ENCODE measurements at places on chromosomes 1 and 21.

GRCh38 chr1:203769505-203770343, 4.7 kb downstream of the LAX1 start:
- DNase-seq, result peak; percentile 89

- no peak for DNase-seq
Observed at GRCh38 chr21:44984428-44984791, 44.6 kb downstream of the SLX9 start.

- DNase-seq, result peak; percentile 69
Observed at GRCh38 chr1:3069491-3070308, 697 bp downstream of the PRDM16 start.

DNA sequence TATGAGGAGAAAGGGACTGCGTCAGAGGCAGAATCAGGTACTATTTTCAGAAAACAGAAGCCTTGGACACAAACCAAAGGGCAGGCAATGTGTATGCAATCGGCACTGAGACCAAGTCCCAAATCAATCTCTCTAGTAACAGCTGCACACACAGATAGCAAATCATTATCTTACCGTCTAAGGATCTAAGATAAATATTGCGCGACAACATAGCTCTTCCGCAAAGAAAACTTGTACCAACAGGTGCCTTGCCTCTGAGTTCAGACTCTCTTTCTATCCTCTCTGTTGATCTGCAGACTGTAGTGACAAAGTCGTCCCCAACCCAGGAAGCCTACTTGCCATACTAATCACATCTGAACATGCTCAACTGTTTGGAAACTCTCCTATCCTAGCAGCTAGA, 22.6 kb upstream of the SAMD13 start:
- no peak for DNase-seq

DNA sequence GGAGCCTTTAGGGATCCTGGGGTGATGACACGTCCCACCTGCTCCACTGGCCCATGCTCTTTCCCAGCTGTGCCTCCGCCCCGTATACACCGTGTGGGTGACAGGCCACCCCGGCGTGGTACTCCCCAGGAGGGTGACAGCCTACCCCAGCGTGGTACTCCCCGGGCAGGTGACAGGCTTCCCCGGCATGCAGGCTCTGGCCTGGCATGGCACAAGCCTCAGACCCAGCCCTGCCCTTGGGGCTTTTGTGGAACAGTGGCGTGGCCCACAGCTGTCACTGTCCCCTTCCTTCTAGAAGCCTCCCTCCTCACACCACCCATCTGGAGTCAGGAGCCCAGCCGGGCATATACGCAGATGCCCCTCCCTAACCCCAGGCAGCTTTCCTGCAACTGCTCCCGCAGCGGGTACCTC, 4.7 kb upstream of the PFKL start:
- DNase-seq, result no peak

DNA sequence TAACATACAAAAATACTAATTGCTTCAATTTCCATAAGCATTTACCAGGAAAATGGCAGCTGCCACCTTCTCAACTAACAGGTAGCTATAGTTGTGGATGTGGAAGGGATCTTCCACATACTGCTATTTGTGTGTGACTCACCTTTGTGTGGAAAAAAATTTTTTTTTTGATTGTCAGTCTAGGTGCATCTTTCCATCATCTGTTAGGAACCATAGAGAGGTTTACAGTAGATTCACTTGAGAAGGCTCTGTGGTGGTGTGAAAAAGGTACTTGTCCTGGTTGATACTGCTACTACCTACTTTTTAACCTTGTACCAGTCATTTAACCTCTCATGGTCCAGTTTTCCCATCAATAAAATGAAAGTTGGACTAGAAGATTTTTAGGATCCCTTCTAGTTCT, 12.9 kb downstream of the DDX20 start:
- no peak for DNase-seq

DNA sequence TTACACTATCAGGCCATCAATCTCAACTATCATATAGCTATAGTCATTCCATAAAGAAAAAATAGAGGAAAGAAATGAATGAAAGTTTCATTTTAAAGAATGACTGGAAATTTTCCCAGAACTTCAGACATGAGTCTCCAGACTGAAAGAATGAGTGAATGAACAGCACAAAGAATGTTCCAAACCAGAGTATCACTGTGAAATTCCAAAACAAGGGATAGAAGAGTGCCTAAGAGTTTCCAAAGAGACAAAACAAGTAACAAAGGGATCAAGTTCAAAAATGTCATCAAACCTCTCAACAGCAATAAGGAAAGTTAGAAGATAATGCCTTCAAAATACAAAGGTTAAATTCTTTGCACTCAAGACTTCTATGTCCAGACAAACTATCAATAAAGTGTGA, 114.9 kb downstream of the DENND1B start:
- no peak for DNase-seq

- no peak for DNase-seq
Observed at GRCh38 chr1:85182700-85183099, 18.1 kb downstream of the SYDE2 start.

- DNase-seq, result peak; percentile 27
Observed at GRCh38 chr1:52294580-52294979, 71.4 kb downstream of the CC2D1B start.

GRCh38 chr1:201254625-201255478, 28.5 kb upstream of the PKP1 start:
- DNase-seq, result peak; percentile 11

DNA sequence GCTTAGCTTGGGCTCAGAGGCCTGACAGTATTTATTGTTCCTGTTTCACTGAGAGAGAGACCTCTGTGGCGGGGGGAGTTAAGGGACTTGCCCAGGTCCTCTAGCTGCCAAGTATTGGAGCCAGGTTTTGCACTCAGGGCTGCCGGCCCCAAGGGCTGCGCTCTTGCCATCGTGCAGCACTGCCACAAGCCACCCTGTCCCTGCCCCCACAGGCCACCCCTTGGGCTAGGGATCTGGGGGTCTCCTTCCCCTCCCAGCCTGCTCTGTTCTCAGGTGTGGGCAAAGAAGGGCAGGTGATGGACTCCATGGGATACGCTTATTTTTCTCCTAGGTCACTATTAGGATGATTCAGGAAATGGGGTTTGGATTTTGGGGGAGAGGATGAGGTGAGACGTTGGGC, 8.7 kb downstream of the KIAA1614 start:
- no peak for DNase-seq

DNA sequence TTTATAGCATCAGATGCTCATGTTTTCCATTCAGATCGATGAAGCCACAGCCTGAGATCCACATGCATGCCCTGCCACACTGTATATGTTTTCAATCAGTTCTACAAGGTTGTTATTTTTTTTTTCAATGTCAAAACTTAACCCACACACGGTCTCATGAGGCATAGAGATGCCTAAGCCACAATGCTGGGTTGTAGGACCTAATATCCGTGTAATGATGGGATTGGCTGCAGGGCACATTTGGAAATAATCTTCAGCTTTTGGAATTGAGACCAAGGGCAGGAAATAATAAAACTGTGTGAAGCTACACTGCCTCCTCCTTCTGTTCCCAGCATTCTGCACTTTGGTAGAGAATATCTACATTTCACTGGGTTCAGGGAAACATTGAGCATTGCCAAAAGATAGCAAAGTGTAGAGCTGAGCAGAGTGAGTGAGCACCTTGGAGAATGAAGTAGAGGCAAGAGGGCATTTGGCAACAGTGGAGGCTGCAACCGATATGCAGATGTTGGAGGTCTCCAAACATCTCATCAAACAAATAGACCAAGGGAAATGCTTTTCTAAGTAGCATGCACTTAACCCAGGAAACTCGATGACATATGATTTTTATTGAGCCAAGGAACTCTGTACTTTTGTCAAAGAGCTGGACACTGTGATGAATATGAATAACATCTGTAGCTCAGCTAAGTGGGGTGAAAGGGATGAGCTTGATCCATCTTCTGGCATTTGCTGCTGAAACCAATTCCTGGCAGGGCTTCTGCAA, 176.7 kb downstream of the LYPLAL1 start:
- DNase-seq, result no peak

DNA sequence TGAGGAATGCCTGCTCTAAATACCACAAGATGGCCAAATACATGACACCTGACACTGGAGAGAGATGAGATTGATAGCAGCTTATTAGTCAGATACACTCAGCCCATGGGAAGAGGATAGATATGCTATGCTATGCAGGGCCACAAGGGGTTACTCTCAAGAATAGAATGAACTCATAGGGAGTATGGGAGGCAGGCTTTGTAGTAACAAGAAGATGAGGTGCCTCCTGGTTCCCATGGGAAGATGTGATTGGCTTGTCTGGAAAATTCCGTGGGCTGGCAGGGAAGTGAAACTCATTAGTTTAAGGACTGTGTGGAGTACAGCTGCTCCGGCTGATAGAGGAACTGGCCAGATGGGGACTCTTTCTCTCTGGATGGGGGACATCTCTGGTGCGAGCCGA, 16.5 kb downstream of the CCDC30 start:
- peak; percentile 46 for DNase-seq

DNA sequence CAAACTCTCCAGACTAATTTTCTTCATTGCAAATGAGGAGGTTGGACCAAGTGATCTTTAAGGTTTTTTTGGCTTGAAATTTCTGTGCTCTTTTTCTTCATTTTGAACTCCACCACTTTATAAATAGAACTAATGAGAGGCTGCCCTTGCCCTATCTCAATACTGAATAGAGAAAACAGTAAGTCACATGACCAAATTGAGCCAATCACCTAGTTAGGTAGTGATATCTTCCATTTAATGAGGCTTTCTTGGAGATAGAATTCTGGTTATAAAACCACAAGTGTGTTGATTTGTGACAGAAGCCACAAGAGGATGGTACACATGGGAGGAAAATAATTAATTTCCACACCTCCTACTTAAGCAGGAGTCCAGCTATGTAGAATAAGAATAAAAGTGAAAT, 263.4 kb upstream of the SNX7 start:
- DNase-seq, result no peak

DNA sequence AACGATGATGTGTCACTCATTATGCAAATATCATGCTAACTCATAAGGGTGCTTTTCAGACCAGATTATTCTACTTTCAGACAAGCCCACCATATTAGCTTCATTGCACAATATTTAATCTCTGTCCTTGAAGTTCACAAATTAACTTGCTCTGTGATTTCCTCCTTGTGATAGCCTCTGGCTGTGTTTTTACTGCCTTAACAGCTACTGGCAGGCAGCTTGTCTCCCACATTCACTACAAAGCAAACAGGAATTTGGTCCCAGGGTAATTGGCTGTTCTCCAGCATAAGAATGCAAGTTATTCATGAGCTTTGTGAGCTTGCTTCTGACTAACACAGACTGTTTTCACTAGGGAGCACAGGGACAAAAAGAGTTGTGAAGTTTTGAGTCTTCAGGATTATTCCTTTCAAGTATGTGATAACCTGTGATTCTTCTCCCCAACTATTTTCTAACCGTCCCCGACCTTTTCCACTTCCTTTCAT, 87.9 kb upstream of the HMCN1 start:
- DNase-seq, result peak; percentile 99

DNA sequence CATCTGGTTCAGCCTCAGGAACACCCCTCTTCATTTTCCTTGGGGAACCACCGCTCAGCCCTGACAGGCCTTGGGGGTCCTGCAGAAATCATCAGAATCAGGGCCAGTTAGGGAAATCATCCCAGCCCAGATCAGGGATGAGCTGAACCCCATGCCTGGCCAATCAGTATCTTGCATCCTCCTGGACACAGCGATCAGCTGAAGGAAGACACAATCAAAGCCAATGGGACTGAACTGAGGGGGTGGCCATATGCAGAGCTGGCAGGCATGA, 395.4 kb downstream of the MATN1 start:
- DNase-seq, result no peak

DNA sequence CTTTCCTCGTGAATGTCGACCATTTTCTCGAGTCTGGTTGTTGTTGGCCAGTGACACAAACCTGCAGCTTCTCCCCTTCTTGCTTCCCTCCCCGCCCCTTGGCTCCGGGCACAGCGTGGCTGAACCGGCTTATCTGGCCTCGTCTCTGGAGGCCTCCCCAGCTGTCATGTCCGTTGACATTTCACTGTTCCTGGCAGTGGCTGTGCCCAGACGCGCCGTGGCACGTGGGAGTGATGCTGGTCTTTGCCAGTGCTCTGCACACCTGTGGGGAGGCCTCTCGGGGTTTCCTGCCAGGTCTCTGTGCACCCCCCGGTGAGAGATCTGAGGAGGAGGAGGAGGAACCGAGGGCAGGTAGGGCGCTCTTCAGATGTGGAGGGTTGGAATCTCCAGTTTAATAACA, 23.7 kb downstream of the SKI start:
- DNase-seq, result no peak

- DNase-seq, result no peak
Observed at GRCh38 chr21:14981246-14981645, 83.6 kb downstream of the NRIP1 start.

DNA sequence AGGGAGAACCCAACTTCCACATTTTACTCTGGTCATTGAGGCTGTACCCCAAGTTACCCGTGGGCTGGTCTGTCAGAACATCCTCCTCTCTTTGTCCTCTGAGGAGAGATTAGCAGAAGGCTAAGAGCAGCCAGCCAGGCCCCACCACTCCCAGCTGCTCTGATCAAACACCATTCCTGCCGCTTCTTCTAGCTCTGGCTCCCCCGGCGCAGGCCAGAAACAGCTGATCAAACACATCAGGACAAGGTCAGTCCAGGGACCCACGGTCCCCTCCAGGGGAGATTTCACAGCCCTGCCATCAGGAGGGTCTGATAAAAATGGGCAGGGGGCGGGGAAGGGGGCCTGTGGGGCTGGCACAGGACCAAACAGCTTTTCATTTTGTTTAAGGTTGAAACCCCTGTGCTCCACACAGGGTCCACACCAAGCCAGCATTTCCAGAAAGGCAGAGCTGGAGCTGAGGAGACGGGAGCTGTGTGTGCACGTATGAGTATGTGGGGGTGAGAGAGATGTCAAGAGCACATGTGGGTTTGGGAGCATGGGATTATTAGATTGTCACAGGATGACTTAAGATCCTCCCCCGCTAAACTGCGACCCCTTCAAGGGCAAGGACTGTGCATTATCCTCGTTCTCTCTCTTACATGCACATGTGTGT, 29.9 kb upstream of the EPHA8 start:
- no peak for DNase-seq

DNA sequence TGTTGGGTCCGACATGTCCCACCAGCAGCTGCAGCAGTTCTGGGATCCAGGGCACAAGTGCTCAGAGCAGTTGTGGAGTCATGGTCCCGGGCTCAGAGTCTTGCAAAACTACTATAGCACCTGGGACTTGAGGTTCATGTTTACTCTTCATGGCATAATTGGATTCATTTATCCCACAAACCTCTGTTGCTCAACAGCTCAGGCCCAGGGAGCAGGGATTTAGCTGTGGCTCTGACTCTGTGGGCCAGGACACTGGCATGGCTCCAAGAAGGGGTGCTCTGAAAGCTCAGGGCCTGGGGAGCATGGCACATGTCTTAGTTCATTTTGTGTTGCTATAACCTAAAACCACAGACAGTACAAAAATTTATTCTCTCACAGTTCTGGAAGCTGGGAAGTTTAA, 626.7 kb upstream of the ADGRL2 start:
- DNase-seq, result peak; percentile 35

- DNase-seq, result no peak
Observed at GRCh38 chr1:23079025-23079424, 59.8 kb downstream of the KDM1A start.
